ENCODE measurements at places on chromosomes 1 and 21.

- DNase-seq: no peak
These were observed 139.4 kb downstream of the RUNX1 start for GRCh38 chr21:34909492-34910292.

DNA sequence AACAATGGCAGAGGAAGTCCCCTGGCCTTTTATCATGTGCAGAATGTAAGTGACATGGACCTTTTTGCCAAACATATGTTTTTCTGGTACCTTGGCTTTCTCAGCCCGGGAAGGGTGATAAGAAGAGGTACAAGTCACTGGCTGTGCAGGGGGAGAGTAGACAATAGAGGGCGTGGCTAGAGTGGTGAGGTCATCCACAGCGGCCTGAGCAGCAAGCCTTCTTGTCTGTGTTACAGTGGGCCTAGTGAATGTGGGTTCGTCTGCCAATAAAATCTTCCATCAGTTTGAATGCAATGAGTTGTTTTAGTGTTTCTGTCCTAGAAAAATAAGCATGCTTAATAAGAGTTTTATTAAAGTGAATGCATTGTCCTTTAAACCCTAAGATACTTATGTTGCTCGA is 59.0 kb upstream of the PGD start:
- peak; percentile 48 for DNase-seq

DNA sequence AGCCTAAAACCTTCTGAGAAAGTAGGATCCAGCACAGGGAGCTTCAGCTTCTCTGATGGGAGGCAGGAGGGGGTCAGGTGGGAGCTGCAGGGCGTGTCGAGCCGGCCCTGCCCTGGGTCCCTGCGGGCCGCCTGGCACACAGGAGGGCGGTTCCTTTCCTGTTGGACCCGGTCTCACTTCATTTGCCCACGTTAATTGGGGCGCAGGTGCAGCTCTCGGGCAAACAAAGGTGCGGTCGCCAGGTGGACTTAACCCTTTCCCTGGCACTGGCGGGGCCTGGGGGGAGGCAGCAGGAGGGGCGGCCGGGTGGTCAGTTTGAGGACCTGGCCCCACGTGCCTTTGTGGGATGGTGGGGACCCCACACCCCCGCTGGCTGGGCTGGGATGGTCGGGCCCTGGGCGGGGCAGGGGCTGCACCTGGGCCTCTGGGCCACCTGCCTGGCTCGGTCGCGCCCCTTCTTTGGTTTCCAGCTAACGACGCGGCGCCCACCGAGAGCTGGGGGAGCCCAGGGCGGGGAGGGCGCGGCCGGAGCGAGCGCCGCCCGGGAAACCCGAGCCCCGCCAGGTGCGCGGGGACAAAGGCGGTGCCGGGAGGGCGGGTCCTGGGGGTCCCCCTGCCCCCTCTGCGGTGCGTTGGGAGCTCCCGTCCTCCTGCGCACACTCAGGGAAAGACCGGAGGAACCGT is 20.8 kb upstream of the C1orf159 start:
- DNase-seq: no peak

DNA sequence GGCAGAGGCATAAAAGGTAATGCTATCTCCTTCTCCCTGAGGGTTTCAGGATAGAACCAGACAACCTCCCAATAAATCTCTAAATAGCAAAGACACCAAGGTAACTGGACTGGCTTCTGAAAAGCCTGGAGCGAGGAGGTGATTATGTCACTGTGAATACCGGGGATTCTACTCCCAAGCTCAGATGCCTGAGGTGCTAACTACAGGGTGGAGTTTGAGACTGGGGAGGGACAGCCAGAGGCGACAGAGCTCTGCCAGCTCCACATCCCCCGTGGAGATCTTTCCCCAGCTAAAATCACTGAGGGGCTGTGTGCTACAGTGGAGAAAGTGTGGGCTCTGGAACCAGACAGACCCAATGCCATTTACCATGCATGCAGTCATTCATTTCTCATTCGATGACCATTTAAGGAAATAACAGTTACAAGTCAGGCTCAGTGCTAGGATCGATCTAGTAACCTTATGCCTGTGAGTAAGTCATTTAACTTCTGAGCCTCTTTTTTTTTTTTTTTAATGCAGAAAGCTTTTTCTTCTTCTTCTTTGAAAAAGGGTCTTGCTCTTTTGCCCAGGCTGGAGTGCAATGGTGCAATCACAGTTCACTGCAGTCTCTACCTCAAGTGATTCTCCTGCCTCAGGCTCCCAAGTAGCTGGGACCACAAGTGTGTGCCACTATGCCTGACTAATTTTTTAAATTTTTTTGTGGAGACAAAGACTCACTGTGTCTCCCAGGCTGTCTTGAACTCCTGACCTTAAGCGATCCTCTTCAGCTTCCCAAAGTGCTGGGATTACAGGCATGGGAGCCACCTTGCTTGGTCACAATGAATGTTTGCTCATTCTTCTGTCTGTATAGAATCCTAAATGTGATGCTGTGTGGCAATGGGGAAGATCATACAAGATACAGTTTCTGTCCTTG is 8.1 kb upstream of the SLC45A3 start:
- no peak for DNase-seq

DNA sequence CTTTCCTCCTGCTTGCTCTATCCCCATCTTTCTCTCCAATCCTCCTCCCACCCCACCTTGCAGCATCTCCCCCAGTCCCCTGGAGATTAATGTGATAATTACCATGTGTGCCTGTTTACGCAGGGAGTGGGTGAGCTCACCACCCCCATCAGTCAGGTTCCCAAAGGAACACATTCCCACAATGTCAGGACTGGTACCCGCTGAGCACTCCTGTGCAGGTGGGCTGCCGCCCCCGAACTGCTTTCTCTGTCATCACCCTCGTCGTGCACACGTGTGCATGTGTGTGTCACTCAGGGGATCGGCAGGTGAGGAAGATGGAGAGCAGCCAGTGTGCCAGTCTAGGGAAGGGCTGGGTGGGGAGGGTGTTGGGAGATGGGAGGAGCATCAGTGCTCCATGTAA is 163.4 kb downstream of the CACNA1E start:
- no peak for DNase-seq

DNA sequence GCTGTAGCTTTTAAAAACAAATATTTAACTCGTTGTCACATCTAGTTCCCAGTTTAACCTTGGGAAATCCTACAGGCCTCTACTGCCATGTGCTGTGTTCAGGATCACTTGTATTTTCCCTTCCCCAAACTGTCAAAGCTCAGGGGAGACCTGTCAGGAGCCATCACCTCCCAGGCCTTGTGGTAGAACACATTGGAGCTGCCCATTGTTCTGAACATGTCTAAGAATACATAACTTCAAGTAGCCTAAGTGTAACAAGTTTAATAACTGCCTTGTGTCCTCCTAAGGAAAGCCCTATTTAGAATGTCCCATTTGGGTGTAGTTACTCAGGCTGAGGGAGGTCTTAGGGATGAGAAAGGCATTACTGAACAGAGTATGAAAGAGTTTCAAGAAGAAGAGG is 28.6 kb upstream of the PIGC start:
- DNase-seq: no peak

- no peak for DNase-seq
These were observed 2.3 kb upstream of the DMRTA2 start for GRCh38 chr1:50425376-50426107.

DNA sequence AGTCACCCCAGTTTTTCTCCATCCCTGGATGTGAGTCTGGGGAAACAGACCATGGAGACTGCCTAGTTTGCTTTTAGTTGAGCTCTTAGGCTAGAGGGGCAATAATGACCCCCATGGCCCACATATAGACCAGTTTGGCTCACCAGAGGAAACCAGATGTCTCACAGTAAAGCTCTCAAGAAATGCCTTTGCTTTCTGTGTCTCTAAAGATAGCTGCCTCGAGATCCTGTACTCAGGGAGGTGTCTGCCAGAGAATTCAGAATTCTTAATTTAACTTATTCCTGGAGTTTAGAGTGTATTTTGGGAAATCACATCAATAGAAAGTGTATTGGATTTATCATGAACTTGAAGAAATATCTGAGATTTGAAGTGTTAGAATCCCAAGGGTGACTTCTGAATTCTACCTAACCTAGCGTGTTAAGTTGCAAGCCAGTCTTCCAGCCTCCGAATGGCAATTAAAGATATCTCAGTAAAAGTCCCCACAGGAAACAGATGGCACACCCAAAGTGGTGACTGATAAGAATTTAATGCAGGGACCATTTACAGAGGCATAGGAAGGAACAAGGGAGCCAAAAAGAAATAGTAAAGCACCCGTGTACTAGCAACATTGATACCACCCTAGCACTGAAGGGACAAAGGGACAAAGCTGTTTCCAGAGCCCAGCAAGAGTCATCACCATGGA is 37.1 kb downstream of the STYXL2 start:
- DNase-seq: no peak

DNA sequence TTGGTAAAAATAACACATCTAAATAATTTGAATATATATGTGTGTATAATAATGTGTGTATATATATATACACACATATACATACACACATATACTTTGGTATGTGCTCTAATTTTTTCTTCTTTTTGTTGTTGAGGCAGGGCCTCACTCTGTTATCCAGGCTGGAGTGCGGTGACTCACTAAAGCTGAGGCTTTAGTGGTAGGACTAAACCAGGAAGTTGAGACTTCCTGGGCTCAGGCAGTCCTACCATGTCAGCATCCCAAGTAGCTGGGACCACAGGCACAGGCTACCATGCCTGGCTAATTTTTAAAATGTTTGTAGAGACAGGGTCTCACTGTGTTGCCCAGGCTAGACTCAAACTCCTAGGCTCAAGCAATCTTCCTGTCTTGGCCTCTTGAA is 46.7 kb upstream of the CXADR start:
- no peak for DNase-seq

GRCh38 chr1:25568834-25569596 is 25.6 kb downstream of the LDLRAP1 start:
- DNase-seq: no peak

DNA sequence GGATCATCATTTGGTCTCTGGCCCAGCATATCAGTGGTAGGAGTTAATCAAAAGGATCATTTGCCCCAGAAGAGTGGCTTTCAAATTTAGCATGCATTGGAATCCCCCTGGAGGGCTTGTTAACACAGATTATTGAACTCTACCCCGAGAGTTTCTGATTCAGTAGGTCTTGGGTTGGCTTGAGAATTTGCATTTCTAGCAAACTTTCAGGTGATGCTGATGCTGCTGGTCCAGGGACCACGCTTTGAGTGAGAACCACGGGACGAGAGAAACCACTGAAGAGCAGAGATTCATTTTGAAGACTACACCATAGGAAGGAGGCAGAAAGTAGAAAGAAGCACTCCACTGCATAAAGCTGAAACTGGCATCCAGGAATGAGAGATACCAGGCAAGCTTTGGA is 81.3 kb upstream of the DUSP10 start:
- no peak for DNase-seq

DNA sequence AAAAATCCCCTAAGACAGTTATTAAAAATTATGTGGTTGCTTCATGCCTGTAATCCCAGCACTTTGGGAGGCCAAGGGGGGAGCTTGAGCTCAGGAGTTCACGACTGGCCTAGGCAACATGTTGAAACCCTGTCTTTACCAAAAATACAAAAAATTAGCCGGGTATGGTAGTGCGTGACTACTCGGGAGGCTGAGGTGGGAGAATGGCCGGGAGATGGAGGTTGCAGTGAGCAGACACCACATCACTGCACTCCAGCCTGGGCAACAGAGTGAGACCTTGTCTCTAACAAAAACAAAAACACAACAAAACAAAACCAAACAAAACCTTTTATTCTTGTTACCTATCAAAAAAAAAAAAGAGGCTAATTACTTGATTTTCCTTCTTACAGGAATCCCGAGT is 2.1 kb downstream of the ELK4 start:
- no peak for DNase-seq

GRCh38 chr1:227424159-227424680 is 105.9 kb upstream of the CDC42BPA start:
- DNase-seq: no peak

GRCh38 chr1:32988665-32989064 is 24.1 kb upstream of the RNF19B start:
- no peak for DNase-seq

GRCh38 chr21:25330266-25330665 is 277.0 kb downstream of the MRPL39 start:
- no peak for DNase-seq

GRCh38 chr1:188660572-188660971 is 1817.1 kb downstream of the BRINP3 start:
- no peak for DNase-seq

Data from right hindlimb (tissue), 1 donor.